ENCODE measurements at places on chromosomes 7 and 10.
A peak's percentile ranks its signal among the peaks of the same experiment; 100 is the strongest.

DNA sequence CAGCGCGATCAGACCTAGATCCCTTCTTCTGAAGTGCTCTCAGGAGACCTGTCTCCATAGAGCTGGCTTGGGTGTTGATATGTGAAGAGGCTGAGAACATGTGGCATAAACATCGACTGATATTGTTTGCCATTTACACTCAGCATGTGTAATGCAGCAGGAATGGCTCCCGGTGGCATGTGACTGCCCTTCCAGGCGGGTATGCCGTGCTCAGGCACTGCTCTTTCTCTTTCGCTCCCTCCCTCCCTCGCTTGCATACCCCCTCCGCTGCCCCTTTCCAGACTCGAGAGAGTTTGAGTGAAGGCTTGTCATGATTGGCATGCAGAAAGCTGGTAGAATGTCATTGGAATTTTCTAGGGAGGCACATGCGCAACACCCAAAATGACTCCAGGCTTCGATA is 107.3 kb upstream of the PDCD4 start:
- H3K36me3 ChIP-seq: no peaks in the 10 kb centered on the region
- H3K27ac ChIP-seq: no peak overlapping the region
- peaks cover 5% of the 10 kb centered on the region for H3K27me3 ChIP-seq
- peaks cover 14% of the 10 kb centered on the region for H3K4me1 ChIP-seq
- DNase-seq: no peak

- H3K4me3 ChIP-seq: no peak overlapping the region
- DNase-seq: no peak
- H3K27me3 ChIP-seq: peaks cover 49% of the 10 kb centered on the region
- no peaks in the 10 kb centered on the region for H3K36me3 ChIP-seq
- peaks cover 2% of the 10 kb centered on the region for H3K4me1 ChIP-seq
Observed at GRCh38 chr10:77635402-77636227, 2.0 kb downstream of the KCNMA1 start.

GRCh38 chr10:65723525-65723924 is 1202.3 kb upstream of the LRRTM3 start:
- H3K27me3 ChIP-seq: no peaks in the 10 kb centered on the region
- DNase-seq: no peak
- no peak overlapping the region for H3K27ac ChIP-seq

DNA sequence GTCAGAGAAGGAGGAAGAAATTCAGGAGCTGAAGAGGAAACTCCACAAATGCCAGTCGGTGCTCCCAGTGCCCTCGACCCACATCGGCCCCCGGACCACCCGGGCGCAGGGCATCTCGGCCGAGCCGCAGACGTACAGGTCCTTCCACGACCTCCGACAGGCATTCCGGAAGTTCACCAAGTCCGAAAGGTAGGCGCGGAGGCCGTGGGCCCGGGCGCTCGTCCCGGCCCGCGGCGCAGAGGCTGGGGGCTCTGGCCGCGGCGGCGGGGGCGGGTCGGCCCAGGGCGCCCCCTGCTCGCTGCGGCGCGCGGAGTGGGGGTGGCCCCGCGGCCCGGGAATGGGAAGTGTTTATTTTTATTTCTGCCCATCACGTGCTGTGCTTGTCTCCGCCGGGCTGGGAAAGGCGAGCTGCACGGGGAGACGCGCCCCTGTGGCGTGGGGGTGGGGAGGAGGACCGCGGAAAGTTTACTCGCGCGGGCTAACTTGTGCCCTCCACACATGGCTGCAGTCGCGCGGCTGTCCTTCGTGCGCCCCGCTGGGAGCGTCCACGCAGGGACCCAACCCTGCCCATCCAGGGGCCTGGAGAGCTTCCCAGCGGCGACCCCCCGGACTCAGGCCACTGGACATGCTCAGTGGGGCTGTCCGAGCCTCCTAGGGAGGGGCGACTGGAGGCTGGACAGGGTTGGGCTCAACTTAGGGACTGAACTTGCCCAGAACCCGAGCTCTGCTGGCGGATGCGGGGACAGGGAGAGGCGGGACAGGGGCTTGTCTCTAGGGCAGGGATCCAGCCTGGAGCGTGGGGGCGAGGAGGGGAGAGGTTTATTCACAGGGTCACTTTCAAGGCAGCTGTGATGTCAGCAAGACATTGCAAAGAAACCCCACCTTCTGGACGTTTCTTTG is 82.6 kb upstream of the PRKG1 start:
- peak overlapping the region; percentile 4 for H3K4me3 ChIP-seq
- H3K27ac ChIP-seq: no peak overlapping the region
- H3K27me3 ChIP-seq: peaks cover 44% of the 10 kb centered on the region
- no peaks in the 10 kb centered on the region for H3K36me3 ChIP-seq
- peaks cover 5% of the 10 kb centered on the region for H3K4me1 ChIP-seq
- no peak for DNase-seq

DNA sequence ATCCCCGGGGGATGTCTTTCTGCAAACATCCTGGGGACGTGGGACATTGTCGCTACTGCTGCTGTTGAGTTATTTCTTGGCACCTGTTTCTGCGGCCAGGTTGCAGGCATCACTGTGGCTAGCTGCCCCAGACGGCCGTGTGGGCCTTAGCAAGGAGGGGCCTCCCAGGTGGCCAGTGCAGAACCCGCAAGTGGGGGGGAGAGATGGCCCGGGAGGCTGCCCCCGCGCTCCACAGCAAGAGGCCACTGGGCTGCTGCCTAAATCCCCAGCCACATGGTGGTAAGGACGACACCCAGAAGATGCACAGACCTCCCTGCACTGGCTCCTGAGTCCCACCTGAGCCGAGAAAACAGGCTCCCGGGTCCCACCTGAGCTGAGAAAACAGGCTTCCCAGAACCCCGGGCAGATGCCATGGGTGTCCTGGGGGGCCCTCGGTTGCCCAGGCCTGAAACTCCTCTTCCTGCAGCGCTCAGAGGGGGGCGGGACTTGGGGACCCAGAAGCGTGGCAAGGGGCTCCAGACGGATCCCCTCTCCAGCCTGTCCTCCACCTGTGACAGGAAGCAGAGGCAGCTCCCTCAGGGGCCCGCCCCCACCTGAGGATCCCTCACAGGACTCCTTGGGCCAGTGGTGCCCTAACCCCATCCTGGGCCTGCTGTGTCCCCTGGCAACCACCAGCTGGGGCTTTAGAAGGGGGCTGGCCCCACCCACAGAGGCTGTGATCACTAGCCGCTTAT is 952 bp upstream of the MAFK start:
- H3K4me3 ChIP-seq: peak overlapping the region; percentile 60
- no peak for DNase-seq
- H3K4me1 ChIP-seq: peaks cover 22% of the 10 kb centered on the region

- DNase-seq: no peak
- peaks cover 12% of the 10 kb centered on the region for H3K36me3 ChIP-seq
- no peak overlapping the region for H3K27ac ChIP-seq
- H3K4me3 ChIP-seq: no peak overlapping the region
Observed at GRCh38 chr7:151063212-151063561, 3.8 kb downstream of the SLC4A2 start.

DNA sequence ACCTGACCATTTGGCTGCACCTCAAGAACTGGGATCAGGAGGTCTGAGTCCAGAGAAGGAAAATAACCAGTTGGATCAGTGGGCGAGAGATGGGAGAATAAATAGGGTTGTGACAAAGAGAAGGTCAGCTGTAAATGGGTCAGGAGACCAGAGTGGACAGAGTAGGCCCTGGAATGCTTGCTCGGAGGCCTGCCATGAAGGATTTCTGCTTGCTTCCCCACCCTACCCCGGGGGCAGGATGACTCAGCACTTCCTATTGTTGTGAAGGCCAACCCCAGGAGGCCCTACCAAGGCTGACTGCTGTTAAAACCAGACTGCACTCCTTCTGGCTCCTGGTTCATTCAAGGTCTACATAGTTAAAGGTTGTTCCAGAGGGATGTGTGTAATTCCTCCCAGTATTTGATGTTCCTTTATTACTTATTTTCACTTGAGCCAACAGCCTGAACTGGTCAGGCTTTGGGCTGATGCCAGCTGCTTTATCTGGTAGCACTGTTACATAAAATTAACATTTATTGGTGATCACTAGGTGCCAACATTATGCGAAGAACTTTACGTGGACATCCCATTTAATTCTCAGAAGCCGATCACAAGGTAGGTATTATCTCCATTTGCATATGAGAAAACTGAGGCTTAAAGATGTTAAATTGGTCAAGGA is 27.3 kb upstream of the IFRD1 start:
- no peaks in the 10 kb centered on the region for H3K36me3 ChIP-seq
- peak overlapping the region; percentile 70 for H3K27ac ChIP-seq
- H3K4me3 ChIP-seq: no peak overlapping the region
- peaks cover 24% of the 10 kb centered on the region for H3K4me1 ChIP-seq
- DNase-seq: peak; percentile 59

GRCh38 chr7:16295558-16295957 is 125.8 kb downstream of the CRPPA start:
- H3K27me3 ChIP-seq: no peaks in the 10 kb centered on the region
- no peaks in the 10 kb centered on the region for H3K36me3 ChIP-seq
- DNase-seq: no peak
- H3K4me3 ChIP-seq: no peak overlapping the region

DNA sequence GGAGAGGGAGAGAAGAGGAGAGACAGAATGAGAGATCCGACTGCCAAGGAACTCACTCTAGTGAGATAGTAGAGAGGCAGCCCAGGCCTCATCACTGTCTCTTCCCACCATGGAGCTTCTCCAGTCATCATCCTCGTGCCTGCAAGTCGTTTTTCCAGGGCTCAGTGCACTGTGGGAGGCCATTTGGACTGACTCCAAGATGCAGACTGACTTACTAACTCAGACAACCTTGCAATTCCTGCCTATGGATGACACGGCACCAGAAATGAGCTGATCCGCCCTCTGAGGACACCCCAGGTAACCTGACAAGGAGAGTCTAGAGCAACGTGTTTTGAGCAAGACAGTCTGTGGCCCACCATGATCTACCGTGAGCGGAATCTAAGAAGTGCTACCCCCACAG is 154.9 kb downstream of the GLI3 start:
- no peak overlapping the region for H3K4me3 ChIP-seq
- no peak for DNase-seq
- H3K36me3 ChIP-seq: no peaks in the 10 kb centered on the region
- no peaks in the 10 kb centered on the region for H3K4me1 ChIP-seq

All from activated CD4-positive, alpha-beta T cell treated with anti-CD3 and anti-CD28 coated beads for 36 hours (primary cell).